Esophagus mucosa (tissue), 1 donor: ENCODE measurements at places on chromosomes 1 and 21.

- ATAC-seq: peak; percentile 30
Measured at GRCh38 chr1:29806646-29807319, 570.5 kb downstream of the PTPRU start.

GRCh38 chr1:39110882-39111281 is 84.7 kb downstream of the NDUFS5 start:
- peak; percentile 44 for ATAC-seq

- no peak for ATAC-seq
Measured at GRCh38 chr1:28902738-28903137, 11.6 kb upstream of the EPB41 start.

DNA sequence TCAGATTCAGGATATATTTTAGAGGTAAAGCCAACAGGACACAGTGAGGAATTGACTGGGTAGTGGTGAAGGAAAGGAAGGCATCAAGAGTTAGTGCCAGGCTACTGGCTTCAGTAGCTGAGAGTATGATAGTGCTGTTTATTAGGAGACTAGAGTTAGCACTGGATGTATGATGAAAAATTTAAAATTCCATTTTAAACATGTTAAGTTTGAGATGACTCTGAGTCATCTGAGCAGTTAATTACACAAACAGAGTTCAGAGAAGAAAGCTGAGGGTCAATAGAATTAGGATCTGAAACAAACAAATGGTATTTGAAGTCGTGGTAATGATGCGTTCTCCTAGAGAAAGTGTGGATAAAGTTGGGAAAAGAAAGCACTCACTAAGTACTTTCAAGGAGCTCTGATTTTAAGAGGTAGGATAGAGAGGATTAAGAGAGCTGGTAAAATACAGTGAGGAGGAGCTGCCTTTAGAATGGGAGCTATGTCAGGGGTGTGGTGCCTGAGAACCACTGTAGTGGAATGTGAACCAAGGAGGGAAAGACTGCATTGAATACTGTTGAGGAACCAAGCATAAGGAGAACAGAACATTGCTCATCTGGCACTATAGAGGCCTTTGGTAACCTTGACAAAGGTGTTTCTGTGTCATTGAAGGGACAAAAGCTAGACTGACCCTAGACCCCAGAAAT is 21.7 kb upstream of the SHCBP1L start:
- no peak for ATAC-seq

DNA sequence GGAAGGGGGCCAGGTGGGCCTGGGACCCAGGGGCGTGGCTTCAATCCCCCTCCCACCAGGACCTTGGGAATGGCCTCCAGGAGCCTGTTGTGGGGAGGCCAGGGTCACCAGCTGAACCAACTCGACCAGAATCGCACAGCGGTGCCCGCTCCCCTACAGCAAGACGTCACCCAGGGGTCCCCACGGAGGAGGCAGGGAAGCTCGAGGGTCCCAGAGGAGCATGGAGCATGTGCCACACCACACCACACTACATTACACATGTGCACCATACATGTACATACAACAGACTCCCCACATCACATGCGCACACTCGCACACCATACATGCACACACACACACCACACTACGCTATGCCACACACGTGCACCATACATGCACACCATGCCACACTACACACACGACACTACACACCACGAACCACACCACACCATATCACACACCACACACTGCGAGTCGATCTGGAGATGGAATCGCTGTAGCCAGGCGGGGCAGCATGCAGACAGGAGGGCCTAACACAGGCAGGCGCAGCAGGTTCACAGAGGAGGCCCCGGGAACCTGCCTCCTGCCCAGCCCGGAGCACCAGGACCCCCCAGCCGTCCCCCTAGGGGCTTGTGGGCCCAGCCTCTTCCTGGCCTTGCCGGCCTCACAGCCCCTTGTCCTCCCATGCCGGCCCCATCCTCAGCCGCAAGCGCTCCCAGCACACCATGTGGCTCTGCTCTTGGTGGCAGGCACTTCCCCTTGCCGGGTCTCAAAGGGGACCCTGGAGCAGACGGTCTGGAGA is 596 bp downstream of the ITGB2 start:
- ATAC-seq: peak; percentile 6

GRCh38 chr1:109239409-109240068 is 9.8 kb upstream of the CELSR2 start:
- peak; percentile 59 for ATAC-seq

DNA sequence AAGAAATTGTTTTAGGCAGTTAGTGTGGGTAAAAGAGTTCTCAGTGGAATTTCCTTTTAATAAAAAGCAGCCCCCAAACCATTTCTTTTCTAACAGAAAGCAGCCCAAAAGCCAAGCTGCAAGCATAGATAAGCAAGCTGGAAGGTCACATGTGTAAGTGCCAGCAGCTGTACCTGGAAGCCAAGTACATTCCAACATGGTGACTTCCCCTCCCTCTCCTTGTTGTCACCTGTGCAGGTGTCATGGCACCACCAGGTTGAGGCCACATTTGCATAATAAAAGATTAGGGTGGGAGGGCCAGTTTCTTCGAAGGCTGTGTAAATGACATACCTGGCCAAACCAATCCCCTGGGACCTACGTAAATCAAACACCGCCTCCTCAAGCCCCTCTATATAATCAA is 240.3 kb upstream of the RAB4A start:
- no peak for ATAC-seq

- peak; percentile 44 for ATAC-seq
Measured at GRCh38 chr1:100265562-100265930, 470 bp upstream of the RTCA start.

DNA sequence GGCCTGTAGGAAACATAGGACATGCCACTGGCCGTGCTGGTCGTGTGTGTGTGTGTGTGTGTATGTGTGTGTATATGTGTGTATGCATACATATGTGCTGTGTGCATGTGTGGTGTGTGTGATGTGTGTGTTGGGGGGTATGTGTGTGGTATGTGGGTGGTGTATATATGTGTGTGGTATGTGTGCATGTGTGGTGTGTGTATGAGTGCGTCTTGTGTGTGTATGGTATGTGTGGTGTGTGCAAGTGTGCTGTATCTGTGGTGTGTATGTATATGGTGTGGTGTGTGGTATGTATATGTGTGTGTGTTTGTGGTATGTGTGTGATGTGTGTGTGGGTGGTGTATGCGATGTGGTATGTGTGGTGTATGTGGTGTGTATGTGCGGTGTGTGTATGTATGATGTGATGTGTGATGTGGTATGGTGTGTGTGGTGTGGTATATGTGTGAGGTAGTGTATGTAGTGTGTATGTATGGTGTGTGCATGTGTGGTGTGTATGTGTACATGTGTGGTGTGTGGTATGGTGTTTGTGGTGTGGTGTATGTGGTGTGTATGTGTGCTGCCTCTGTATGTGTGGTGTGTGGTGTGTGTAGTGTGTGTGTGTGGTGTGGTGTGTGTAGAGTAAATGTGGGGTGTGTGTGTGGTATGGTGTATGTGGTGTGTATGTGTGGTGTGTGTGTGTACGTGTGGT is 120.8 kb upstream of the CACHD1 start:
- no peak for ATAC-seq

DNA sequence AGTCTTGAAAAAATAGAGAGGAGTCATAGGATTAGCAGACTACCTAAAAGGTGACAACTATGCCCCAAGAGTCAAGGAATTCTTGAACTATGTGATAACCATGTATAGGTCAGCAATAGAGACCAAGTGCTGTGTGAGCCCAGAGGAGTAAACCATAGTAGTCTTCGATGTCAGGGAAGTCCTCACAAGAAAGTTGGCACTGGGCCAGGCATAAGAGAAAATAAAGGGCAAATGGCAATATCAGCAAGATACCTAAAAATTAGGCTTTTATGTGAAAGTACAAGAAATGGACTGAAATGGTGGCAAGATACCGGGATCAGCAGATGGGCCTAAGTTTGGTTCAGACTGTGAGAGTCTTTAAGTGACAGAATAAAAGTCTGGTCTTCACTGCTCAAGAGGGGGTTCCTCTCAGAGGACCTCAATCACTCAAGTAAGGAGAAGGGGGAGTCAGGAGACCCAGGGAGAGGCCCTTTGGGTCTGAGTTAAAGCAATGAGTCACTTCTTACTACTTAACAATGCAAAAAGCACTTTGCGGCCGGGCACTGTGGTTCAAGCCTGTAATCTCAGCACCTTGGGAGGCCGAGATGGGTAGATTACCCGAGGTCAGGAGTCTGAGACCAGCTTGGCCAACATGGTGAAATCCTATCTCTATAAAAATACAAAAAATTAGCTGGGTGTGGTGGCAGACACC is 95.0 kb downstream of the TEX35 start:
- peak; percentile 10 for ATAC-seq

DNA sequence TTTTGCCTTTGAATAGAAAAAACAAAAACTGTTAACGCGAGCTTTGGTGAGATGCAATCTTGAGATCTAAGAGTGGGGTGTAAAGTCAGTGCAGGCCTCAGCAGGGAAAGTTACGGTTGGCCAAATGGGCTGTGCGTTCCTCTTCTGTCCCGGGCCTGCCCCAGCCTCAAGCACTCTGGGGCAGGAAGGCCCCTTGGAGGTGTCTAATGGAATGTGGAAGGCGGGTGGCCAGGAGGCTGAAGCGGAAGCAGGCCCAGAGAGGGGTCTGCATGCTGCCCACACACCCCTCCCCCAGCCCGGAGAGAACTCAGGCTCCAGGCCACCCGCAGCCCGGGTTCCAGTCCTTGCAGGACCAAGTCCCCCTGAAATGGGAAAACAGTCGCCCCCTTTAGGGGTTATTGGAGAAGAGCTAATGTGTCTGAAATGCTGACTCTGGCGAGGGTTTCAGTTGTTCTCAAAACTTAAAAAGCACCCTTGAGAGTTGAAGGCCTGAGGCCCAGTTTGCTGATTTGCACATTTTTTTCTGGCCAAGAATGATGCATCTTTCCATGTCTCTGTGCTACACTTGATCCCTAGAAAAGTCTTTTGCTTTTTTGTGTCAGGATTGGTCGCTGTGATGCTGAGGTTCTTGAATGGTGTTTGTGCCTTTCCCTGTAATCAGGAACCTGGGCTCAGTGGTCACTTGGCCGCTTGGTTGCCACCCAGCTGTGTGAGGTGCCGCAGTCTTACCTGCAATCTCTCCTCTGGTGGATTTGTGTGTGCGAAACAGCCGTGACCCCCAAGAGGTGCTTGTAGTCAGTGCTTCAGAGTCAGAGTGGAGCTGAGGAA is 2.0 kb downstream of the COL18A1 start:
- no peak for ATAC-seq

GRCh38 chr1:25649505-25650288 is 33.1 kb downstream of the MAN1C1 start:
- no peak for ATAC-seq

DNA sequence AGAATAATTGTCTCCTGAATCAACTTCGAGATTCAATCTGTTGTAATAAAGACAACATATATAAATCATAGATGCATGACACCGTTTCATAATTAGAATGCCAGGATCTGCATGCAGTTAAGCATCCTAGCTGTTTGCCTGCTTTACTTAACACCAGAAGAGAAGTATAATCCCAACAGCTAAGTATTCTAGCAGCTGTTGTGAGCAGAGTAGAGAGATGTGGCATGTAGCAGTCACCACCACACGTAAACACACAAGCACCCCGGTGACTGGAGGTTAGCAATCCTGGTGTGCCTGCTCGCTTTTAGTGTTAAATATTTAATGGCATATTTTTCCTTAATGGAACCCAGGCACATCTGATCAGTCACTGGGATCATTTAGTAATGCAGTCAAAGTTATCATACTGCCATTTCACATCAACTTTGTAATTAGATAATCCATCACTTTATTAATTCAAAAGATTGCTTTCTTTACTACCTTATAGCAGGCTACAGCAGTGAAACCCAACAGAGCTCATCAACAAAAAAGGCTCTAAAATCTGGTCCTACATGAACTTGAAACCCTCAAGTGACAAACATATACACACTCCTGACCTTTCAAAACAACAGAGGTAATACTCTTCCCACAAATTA is 187.9 kb downstream of the SMYD3 start:
- ATAC-seq: no peak

- no peak for ATAC-seq
Measured at GRCh38 chr1:85884372-85885035, 176.3 kb upstream of the ZNHIT6 start.

- no peak for ATAC-seq
Measured at GRCh38 chr1:95561346-95561745, 327.3 kb downstream of the RWDD3 start.

- peak; percentile 42 for ATAC-seq
Measured at GRCh38 chr1:117580436-117580835, 25.4 kb upstream of the TENT5C start.

DNA sequence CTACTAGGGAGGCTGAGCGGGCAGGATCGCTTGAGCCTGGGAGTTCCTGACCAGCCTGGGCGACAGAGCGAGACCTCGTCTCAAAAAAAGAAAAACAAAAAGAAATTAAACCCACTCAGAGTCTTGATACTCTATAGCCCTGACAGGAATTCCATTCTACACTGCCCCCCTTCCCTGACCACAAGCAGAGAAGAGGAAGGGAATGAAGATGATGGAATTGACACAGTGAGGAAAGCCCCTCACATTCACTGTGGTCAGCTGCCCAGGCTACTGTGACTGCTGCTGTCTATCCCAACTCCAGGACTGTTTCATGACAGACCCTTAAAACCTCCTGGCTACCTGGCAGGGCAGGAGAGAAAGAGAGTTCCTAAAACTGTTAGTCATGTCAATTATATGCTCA is 12.1 kb downstream of the LIN9 start:
- ATAC-seq: no peak

DNA sequence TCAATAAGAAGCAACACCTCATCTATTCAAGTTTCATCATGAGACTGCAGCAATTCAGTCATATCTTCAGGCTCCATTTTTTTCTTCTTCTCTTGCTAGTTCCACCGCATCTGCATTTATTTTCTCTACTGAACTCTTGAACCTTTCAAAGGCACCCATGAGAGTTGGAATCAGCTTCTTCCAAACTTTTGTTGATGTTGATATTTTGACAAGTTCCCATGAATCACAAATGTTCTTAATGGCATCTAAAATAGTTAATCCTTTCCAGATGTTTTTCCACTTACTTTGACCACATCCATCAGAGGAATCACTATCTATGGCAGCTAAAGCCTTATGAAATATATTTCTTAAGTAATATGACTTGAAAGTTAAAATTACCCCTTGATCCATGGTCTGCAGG is 434.3 kb downstream of the GPATCH2 start:
- no peak for ATAC-seq

- ATAC-seq: peak; percentile 90
Measured at GRCh38 chr1:183622884-183623785, 12.4 kb downstream of the ARPC5 start.

DNA sequence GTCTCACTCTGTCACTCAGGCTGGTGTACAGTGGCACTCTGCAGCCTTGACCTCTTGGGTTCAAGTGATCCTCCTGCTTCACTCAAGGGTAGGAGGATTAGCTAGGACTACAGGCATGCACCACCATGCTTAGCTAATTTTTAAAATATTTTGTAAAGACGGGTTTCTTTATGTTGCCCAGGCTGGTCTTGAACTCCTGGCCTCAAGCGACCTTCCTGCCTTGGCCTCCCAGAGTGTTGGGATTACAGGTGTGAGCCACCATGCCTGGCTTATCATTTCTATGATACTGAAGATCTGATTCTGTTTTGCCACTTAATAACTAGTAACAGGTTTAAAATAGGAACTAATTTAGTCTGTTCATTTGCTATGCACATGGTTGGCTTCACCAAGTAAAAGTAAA is 33.6 kb downstream of the GNAI3 start:
- no peak for ATAC-seq
